Stimulated activated CD4-positive, alpha-beta T cell treated with anti-CD3 and anti-CD28 coated beads, Interleukin-1b, Interleukin-23, amount 100 ng/mL, for 1 hour (primary cell): ENCODE measurements at places on chromosomes 4 and X.

DNA sequence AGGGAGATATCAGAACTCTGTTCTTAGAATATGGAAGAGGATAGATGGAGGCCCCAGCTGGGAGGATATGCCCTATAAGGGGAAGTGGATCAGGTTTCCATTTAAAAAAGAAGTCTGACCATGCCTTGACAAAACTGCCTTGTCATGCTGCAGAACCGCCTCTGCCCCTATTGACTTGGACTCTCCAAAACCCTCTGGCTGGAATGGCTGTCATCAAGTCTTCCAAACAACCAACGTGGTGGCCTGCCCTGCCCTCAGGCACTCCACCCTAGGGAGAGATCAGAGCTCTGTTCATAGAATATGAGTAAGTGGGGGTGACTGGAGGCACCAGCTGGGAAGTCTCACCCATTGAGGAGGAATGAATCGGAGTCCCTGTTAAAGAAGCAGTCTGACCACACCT lies 114.9 kb downstream of the VSIG4 start:
- no peak for DNase-seq

DNA sequence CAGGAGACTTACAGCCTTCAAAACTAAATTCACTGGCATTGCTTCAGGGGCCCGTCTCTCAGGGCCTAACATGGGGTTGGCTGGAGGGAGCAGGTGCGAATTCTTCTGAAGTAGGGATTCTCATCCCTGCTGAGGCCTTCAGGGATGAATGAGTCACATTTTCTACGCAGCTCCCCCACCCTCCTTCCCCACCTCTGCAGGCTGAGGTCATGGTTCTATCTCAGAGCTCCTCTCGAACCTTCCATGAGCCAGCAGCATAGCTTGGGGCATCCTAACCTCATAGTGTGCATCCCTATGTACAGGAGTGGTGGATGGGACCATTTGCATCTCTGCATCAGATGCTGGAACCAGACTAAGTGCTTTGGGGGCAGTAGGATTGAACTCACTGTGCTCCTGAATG lies 309.2 kb downstream of the EVC2 start:
- no peak for DNase-seq

GRCh38 chr4:100690812-100691211 lies 173.0 kb upstream of the EMCN start:
- DNase-seq: no peak

DNA sequence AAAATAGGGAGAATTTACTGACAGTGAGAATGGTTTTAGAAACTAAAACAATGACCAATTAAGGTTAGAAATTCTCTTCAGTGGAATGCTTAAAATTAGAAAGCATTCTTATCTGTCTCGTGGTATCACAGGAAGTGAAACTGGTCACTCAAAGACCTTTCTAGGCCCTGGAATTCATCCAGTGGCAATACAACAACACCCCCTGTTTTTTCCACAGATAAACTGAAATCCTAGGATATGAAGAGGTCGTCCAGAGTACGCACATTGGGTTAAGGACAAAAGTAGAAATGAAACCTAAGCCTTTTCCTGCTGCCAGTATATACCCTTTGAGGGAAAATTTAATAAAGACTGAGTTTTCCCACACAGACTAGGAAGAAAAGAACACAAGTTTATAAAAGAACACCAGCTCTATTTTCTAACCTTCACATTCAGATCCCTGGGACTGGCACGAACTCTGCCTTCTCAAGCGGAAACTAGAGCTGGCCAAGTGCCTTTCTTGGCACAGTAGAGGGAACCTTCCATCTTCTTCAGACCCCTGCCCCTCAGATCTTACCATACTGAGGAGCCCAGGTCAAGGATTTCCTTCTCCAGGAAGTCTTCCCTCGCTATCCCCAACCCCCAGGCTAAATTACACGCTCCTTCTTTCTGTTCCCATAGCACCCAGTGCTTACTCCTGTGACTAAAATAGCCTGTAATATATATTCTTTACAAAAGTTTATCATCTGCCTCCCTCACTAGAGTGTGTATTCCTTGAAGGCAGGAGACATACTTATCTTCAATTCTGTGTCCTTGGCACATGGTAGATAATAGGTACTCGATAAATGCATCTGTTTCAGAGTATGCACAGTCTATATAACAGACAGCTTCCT lies 16.9 kb downstream of the LHFPL1 start:
- DNase-seq: no peak

DNA sequence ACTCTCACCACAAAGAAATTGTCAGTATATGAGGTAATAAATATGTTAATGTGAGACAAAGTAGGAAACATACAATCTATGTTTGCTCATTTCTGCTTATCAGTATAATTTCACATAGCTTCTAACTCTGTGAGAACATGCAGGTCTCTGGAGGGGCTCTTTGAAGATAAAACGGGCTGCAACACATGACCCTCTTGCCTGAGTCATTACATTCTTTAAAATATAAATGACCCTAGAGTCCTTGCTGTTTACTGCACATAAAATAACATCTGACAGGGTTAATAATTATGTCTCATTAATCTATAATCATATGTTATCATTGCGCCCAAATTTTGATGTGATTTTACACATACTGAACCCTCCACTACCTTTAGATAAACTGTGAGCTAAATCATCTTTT lies 681.5 kb downstream of the ARAP2 start:
- no peak for DNase-seq

DNA sequence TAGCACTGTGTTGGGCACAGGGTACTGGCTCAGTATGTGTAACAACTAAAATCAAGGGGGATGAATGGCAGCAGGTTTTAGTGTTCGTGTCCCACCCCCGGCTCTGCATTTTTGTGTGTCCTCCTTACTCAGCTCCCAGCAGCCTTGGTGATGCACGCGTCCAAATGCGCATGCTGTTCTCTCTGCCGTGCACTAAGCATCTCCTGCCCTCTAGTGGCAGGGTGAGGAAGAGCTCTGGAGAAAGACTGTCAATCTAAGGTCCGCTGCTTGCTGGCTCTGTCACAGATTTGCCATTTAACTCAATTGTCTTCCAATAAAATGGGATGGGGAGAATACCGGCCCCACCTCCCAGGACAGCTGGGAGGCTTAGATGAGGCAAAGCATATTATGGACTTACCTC lies 61.4 kb downstream of the WFS1 start:
- DNase-seq: no peak

DNA sequence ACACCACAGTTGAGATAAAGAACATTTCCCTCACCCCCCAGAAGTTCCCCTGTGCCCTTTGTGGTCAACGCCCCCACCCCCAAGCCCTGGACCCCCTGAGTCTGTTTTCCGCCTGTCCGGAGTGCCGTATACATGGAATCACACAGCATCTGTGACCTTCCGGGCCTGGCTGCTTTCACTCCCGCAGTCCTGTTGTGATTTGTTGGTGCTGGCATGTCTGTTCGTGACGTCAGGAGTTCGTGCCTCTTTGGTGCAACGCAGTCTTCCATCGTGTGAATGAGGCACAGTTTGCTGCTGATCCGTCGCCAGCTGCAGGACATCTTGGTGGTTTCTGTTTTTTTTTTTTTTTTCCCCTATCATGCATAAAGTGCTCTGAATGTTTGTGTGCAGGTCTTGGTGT lies 62.1 kb downstream of the PSAPL1 start:
- DNase-seq: no peak

DNA sequence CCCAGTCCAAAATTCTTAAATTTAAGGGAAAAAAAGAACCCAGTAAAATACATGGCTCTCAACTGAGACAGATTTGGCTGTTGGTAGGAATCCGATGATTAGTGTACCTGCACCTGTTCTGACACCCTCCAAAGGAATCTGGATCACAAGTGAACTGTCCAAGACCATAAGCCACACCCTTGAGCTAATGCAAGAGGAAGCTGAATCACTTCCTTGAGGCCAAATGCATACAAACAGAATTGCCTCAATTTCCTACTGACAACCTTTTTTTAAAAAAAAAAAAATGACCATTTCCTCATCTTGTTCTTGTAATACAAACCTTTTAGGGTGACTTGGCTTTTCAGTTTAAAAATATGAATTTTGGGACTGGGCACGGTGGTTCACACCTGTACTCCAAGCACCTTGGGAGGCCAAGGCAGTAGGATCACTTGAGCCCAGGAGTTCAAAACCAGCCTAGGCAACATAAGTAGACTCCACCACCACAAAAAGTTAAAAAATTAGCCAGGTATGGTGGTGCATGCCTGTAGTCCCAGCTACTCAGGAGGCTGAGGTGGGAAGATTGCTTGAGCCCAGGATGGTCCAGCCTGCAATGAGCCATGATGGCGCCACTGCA lies 10.7 kb upstream of the FBXL5 start:
- no peak for DNase-seq

DNA sequence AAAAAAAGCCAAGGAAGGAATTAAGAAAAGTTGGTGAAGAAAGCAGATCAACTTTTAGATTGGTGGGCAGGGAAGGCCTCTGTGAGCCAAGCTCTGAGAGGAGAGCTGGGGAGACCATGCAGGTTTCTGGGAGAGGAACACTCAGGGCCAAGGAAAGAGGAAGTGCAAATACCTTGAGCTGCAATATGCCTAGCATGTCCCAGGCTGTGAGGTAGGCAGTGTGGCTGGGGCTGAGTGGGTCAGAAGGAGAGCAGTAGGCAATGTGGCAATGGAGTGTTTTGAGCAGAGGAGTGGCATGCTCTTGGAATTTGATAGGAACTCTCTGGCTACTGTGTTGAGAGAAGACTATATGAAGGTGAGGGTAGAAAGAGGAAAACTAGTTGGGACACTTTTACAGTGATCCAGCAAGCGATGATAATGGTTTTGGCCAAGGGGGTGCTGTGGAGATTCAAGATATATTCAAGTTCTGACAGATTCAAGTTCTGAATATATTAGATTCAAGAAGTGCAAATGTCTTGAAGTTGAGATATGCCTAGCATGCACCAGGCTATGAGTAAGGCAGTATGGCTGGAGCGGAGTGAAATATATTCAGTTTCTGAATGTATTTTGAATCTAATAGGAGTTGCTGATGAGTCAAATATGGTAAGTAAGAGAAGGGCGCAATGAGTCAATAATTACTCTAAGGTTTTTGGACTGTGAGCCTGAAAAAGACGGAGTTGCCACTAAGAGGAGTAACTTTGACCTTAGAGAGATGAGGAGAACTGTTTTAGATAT lies 172.5 kb downstream of the CAMK2D start:
- DNase-seq: no peak

- no peak for DNase-seq
These were observed 8.0 kb downstream of the LGI2 start for GRCh38 chr4:25022766-25023165.

DNA sequence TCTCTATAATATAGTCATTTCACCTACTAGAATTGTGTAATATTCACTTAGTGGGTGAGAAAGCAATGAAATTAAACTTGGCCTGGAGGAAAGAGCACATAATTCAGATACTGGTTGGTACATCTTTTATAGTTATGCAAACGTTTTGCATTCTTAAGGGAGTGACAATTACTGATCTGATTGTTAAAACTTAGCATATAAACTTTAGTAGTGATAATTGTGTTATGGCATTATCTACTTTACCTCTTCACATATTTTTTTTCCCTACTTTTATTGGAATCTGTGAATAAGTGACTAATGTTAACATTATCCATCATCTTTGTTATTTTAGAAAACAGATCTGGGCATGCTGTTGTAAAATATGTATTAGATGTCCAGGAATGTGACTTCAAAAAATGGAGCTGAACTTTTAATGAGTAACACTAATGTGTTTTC lies 217.4 kb upstream of the GIMD1 start:
- no peak for DNase-seq

DNA sequence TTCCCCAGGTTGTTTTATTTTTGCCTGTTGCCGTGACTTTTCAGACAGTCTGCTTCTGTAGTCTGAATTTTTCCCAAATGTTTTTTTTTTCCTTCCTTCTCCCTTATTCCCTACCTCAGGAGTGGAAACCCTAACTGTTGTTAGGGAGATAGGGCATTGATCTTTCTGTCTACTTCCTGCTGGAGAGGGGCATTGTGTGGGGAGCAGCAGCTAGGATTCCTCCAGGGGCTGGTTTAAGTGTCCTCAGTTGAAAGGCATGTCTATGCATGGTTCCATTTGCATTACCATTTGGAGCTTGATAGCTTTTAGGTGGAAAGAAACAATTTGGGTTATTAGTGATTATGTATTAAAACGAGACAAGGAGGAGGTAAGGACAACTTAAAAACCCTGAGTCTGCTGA lies 383.9 kb downstream of the DCAF12L2 start:
- no peak for DNase-seq

DNA sequence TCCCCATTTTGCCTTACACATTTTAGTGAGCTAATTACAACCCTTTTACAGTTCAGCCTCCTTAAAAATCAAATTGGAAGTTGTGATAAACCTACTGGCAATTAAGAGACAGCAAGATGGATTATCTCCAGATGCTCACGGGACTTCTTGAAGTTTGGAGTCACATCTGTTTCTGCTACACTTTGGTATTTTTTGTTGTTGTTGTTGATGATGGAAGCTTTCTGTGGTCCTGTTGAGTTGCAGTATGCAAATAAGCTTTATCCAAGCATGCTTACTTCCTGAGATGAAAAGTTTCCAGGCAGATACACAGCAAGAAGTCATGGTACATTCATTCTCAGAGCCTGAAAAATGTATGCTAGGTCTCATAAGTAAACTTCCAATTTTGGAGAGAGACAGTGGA lies 670.0 kb upstream of the AMOT start:
- DNase-seq: no peak

DNA sequence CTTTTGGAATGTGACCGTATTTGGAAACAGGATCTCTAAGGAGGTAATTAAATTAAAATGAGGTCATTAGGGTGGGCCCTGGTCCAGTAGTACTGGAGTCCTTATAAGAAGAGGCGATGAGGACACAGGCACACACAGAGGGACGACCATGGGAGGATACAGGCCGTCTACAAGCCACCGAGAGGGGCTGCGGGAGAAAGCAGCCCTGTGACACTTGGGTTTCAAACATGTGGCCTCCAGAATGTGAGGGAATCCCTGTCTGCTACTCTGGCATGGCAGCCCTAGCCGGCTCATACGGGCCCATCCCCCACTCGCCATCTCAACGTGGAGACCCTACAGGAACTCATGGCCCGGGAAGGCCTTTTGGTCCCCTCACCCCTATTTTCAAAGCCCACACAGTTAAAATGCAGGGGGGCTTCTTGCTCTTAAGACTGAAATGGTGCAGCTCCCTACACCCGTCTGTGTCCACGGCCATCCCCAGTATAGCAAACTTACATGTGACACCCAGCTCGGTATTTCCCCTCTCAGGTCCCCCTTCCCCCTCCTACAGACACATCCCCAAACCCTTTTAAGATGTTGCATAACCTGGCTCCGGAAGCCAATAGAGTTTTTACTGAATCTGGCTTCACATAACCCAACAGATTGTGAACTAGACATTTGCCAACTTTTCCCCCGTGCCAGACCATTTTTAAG lies 124.1 kb upstream of the TBL1X start:
- DNase-seq: no peak

- DNase-seq: no peak
These were observed 108.3 kb downstream of the TBC1D19 start for GRCh38 chr4:26692014-26692726.

DNA sequence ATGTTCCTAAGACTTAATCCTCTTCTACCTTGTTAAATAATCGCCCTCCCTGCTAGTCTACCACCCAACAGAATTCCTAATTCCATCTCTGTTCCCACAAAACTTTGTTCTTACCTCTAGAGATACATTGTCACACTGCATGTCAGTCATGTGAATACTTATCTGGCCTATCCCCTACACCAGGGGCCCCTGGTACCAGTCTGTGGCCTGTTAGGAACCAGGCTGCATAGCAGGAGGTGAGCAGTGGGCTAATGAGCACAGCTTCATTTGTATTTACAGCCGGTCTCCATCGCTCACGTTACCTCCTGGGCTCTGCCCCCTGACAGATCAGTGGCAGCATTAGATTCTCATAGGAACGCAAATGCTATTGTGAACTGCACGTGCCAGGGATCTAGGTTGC lies 73.9 kb downstream of the APBB2 start:
- DNase-seq: no peak
